ENCODE measurements at places on chromosomes 5 and 9.

DNA sequence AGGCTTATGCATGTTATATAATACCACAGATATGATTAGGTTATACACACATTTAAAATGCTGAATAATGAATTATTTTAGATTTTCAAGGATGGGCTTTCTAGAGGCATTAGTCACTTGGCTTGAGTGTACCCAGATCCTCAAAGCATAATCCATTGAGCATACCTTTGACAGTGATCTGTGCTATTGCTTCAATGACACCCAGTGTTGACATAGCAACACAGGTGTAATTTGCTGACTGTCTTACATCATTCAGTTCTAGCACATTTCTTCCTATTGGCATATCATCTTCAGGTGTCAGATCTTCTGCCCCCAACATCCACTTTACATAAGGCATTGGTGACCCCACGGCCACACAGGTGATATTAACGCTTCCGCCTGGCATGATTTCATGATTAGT lies 721.5 kb upstream of the DMAC1 start:
- no peak for DNase-seq

DNA sequence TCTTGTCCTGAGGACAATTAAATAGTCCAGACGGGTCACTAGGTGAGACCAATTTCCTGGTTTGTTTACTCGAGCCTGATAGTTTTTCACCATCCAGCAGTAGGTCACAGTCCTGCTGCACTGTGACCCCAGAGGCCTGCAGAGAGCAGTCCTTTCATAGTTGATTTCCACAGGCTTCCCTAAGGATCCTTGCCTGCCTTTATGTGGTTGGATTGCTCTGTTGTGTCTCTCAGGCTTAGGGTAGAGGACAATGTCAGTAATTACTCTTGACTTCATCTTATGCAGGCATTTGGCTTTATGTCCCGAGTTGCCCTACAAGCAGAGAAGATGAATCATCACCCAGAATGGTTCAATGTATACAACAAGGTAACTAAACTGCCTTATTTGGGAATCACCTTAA lies 9.0 kb upstream of the CATSPER3 start:
- DNase-seq, result no peak

DNA sequence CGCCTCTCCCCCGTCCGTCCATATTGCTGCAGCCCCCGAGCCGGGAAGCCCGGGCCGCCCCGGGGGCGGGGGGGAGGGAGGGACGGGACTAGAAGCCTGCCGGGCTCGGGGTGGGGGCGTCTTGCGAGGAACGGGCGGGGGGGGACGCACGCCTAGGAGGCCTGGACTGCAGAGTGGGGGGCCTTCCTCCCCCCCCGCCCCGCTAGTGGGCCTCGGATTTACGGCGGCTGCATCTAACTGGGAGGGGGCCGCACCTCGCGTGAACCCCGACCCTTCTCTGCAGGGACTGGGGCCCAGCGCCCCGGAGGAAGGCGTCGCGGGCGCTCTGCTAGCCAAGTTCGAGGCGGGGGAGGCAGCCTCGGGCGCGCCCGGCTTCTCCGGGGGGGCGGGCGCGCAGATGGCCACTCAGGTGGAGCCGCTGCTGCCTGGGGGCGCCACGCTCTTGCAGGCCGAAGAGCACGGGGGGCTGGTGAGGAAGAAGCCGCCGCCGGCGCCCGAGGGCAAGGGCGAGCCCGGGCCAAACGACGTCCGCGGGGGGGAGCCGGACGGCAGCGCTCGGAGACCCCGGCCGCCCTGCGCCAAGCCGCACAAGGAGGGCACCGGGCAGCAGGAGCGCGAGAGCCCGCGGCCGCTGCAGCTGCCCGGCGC lies at the start of gene LARP1:
Gene LARP1, plus strand, starts transcription at position 17 of the 648 bp plus-strand sequence. Its CDS starts 381 bp downstream, at position 398.
- no peak for DNase-seq

GRCh38 chr5:176438959-176439757 lies 9.0 kb upstream of the FAF2 start:
- no peak for DNase-seq

GRCh38 chr5:329768-330167 lies 8.3 kb downstream of the AHRR start:
- DNase-seq, result no peak

GRCh38 chr5:40224421-40224820 lies 455.3 kb upstream of the PTGER4 start:
- DNase-seq, result no peak

GRCh38 chr5:146906803-146907202 lies 28.2 kb upstream of the PPP2R2B start:
- no peak for DNase-seq

GRCh38 chr5:178352035-178352349 lies 119.4 kb upstream of the PHYKPL start:
- DNase-seq, result no peak

DNA sequence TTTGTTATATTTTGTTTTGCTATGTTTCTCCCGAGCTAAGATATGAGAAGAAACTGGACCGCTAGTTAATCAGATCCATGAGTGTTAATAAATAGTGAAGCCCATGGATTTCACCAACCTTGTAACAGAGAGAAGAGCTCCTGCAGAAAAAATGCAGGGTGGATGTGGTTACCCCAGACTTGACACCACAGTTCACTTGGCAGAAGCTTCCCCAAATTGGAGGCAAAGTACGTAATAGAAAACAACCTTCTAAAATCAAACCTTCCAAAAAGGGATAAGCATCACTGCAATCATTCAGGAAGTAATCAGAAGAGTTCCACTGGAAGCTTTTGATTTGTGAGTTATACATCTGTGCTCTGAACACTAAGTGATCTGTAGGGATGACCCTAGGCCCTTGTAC lies 267.5 kb downstream of the ACTL7B start:
- DNase-seq, result no peak

- no peak for DNase-seq
These were observed 128.2 kb upstream of the MYO10 start for GRCh38 chr5:17064241-17064640.

DNA sequence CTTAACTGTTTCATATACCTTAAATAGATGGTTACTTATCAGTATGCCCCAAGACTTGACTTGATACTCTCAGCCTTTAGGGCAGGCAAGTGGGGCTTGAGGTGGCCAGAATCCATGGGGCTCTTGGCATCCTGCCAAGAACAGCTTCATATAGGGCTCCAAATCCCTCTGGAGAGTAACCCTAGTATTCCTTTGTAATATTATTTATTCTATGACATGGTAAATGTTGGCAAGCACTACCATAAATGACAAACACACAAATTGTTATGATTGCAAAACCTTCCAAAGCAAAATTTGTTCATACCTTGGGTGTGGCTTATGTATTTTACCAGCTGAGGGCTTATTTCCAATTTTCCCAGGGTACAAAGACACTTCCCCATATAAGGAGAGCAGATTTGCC lies 257.4 kb upstream of the TRPC7 start:
- DNase-seq, result no peak

DNA sequence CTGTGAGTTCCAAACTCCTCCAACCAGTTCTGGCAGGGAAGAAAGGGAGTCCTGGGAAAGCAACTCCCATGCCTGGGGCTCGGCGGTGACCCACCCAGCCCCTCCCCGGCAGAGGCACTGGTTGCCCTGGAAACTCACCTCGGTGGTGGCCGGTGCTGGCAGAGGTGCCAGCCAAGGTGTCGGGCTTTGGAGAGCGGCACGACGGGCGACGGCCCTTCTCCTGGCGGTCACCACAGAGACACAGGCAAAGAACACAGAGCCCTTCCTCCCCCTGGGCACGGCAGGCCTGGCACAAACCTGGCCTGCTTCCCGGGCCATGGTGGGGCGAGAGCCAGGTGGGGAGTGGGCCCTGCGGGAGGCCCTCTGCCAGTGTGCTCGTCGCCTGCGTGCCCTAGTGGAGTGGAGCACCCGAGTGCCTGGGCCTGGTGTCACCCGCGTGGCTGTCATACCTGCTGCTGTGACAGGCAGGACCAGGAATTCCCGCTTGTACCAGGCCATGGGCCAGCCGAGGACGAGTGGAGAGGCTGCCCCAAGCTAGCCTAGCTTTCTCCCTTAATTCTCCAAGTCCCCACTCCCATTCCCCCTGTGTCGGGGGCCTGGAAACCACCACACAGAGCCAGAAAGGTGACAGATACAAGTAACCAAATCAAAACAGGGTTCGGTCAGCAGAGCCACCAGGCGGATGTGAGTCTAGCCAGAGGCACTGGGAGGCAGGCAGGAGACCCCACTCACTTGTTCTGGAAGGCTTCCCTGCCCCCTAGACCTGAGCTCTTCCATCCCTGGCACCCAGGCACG lies 8.2 kb upstream of the RALGDS start:
- DNase-seq, result no peak

DNA sequence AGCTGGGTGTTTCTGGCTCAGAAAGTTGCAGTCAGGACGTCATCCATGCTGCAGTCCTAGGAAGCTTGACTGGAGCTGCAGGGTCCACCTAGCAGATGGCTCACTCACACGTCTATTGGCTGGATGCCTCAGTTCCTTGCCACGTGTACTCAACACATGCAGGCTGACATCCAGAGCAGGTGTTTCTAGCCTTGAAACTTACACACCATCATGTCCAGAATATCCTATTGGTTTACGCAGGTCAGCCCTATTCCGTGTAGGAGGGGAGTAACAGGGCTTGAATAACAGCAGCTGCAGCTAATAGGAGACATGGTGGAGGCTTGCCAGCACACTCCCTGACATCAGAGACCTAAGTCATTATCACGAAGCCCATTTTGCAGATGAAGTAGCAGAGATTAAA lies 473.5 kb downstream of the ACTL7B start:
- DNase-seq, result no peak

GRCh38 chr9:17907779-17908508 lies 329.1 kb downstream of the SH3GL2 start:
- no peak for DNase-seq

DNA sequence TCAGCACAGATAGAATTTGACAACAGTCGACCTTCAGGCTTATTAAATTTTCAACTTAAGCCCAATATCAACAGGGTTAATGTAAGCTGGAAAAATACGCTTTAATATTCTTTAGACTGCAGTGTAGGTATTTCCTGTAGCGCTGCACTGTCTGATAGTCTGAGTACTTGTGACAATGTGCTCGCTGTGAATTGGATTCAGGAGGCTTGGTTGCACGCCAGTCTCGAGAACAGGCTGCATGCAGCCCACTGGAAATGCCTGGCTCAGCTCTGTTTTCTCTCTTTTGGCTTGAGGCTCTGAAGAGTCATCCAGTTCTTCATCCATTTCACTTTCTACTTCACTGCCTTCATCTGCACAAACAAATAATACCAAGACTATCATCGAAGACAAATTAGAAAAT lies 300.9 kb downstream of the RFX3 start:
- no peak for DNase-seq

DNA sequence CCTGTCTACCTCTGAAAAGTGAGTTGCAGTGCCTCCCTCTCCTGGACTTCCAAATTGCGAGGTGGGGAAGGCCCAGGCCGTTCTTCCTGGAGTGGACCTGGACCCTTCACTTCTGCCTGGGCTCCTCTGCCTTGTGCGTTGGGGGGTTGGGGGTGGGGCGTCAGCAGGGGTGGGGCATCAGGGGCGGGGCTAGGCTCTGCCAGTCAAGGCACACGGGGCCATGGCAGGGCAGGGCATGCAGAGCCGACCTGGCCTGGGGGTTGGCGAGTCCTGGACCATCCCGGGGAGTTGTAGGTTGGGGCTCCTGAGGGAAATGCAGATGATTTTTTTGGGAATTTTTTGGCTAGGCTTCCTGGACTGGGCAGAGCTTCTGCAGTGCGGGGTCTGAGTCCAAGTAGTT lies 87.1 kb downstream of the EHMT1 start:
- no peak for DNase-seq

- DNase-seq, result no peak
These were observed 1.3 kb upstream of the ANKRD18A start for GRCh38 chr9:38621434-38622287.

DNA sequence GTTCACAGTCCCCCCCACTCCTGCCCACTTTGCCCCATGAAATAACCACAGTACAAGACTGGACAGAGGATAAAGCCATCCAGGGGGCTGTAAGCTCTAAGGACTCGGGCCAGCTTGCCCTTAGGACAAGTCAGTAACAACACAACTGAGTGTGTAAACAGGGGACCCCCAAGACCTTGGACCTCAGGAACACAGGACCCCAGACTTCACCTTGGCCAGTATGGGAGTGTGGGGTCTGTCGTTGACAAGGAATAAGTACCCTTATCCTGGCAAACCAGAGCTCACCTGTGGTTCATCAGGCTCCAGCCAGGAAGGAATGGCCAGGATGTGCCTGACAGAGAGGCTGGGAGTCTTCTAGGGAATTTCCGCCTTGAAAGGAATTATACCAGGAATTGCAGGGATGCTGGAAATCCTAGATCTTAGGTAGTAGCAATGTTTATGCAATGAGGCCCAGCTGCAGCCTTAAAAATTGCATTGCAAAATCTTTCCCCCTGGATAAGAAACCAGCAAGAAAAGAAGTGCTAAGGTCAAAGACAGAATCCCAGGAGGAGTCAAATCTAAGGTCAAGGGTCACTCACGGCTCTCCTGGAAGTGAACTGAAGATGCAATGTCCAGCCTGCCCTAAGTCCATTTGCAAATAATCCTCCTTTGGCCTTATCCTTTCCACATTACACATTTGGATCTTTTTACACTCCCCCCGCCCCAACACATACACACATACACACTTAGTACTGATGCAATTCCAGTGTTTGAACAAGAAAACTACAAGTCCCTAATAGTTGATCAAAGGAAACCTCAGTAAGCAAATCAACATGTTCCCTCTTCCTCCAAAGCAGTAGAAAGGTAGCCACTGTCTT lies 27.3 kb upstream of the TDRD7 start:
- no peak for DNase-seq

DNA sequence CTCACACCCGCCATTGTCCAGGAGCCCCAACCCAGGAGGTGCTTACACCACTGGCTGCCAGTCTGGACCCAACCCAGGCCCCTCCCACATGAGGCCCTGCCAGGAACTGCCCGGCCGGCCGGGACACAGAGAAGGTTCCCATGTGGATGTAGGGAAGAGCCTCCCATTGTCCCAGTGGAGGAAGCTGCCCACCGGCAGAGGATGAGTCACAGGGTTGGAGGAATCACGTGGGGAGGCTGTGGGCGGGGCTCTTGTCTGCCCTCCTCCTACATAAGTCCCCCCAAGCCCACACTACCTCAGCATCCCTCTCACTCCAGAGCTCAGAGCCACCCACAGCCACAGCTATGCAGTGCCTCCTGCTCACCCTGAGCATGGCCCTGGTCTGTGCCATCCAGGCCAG lies 26.1 kb downstream of the PAEP start:
- DNase-seq, result no peak

DNA sequence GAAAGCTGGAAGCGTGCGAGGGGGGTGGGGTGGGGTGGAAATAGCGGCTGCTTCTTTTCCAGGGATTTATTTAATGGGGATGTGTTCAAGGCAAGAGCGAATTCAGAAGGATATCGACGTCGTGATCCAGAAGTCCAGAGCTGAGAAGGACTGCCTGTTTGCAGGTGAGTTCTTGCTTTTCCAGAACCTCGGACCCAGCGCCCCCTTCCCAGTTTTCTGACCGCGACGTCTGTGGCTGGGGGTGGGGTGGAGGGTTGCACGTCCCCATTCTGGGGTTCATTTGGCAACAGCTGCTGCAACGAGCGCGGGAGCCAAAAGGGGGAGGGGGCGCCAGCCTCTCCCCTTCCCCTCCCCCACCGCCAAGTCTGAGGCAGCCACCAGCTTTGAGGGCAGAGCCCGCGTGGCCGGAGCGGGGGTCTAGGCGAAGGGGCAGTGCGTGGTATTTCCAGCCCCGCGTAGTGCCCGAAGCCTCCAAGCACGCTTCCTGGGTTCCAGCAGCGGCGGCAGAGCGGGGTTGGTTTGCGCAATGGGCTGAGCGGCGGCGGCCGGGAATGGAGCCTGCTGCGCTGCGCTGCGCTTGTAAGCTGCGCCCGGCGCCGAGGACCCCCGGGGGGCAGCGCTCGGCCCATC lies 701 bp downstream of the PARP8 start:
- peak; percentile 31 for DNase-seq

GRCh38 chr5:126535856-126536545 lies 59.0 kb downstream of the ALDH7A1 start:
- DNase-seq, result no peak
